ENCODE measurements at places on chromosomes 3 and 15. TPM values are rescaled to one million over a fixed set of nuclear protein-coding genes. Genes with fewer than 3 reads are reported as not detected.
A peak's percentile ranks its signal among the peaks of the same experiment; 100 is the strongest.

- peaks cover 7% of the 10 kb centered on the region for H3K4me1 ChIP-seq
- no peak overlapping the region for H3K27ac ChIP-seq
- no peak for DNase-seq
Observed at GRCh38 chr3:117661818-117662095, 952.2 kb downstream of the TUSC7 start.

- no peaks in the 10 kb centered on the region for H3K36me3 ChIP-seq
- no peaks in the 10 kb centered on the region for H3K27me3 ChIP-seq
- no peak for DNase-seq
- H3K4me3 ChIP-seq, result no peak overlapping the region
- H3K27ac ChIP-seq, result no peak overlapping the region
Observed at GRCh38 chr3:129778871-129779270, 114.6 kb downstream of the TMCC1 start.

- H3K36me3 ChIP-seq, result no peaks in the 10 kb centered on the region
- H3K4me1 ChIP-seq, result no peaks in the 10 kb centered on the region
- H3K27me3 ChIP-seq, result no peaks in the 10 kb centered on the region
- H3K27ac ChIP-seq, result no peak overlapping the region
- no peak for DNase-seq
Observed at GRCh38 chr15:25876231-25877140, 13.4 kb upstream of the ATP10A start.

GRCh38 chr3:193593668-193594030 is 641 bp downstream of the OPA1 start:
- peak overlapping the region; percentile 67 for H3K4me3 ChIP-seq
- H3K4me1 ChIP-seq, result peaks cover 37% of the 10 kb centered on the region
- peak overlapping the region; percentile 92 for H3K27ac ChIP-seq
- no peaks in the 10 kb centered on the region for H3K36me3 ChIP-seq
- DNase-seq, result peak; percentile 37

DNA sequence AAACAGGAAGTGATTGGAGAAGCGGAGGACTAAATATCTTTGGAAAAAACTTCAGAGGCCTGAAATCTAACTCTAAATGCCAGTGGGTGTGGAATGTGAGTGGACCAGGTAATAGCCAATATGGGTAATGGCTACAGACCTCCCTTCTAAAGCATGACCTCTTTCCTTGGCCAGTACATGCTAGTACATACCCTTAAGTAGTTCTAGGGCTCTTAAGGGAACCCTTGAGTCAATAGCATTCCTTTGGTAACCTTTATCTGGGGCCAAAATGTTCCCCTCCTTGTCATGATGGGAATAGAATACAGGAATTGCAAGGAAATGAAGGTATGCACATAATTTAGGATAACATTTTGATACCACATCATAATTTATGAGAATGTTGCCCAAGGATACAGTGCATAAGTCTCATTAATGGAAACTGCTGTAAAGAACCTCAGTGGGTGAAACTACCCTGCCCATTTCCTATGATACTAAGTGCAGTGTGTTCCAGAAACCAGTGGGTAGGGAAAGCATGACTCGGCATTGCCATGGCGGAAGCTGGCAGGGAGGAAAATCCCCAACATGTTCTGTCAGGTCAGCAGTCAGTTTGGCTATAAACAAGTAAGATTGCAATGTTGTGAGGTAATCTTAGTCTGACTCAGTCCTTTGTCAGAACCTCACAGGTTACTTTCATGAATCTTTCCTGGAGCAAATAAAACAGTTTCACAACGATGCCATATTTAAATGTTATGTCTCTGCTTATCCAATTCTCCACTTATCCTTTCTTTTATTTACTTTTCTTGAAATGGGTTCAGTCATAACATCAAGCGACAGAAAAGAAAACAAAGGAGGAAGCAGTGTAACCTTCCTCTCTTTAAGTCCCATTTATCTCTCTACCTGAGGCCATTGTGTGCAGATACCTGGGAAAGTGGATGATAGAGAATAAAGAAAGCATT is 23.5 kb upstream of the RAP2B start:
- no peaks in the 10 kb centered on the region for H3K27me3 ChIP-seq
- peak; percentile 63 for DNase-seq
- no peak overlapping the region for H3K4me3 ChIP-seq
- no peak overlapping the region for H3K27ac ChIP-seq

GRCh38 chr3:42339321-42339720 is 71.1 kb downstream of the LYZL4 start:
- no peaks in the 10 kb centered on the region for H3K36me3 ChIP-seq
- no peaks in the 10 kb centered on the region for H3K4me1 ChIP-seq
- no peak for DNase-seq
- no peak overlapping the region for H3K4me3 ChIP-seq
- H3K27me3 ChIP-seq, result no peaks in the 10 kb centered on the region

DNA sequence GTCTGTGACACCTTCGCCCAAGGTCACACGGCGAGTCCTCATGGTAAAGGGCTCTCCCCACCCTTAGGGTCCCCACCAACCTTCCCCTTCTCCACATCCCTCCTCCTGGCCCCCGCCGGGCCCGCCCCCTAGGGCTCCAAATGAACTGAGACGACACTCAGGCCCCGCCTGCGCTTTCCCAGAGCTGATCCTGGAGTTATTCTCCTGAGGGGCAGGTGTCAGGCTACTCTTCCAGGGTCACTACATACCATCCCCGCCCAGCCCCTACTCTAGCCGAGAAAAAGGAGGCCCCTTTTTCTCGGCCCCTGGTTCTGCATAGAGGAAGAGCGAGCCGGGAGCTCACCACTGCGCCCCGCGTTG is 292 bp downstream of the USP4 start:
- H3K27ac ChIP-seq, result peak overlapping the region; percentile 95
- no peaks in the 10 kb centered on the region for H3K36me3 ChIP-seq
- no peaks in the 10 kb centered on the region for H3K27me3 ChIP-seq

DNA sequence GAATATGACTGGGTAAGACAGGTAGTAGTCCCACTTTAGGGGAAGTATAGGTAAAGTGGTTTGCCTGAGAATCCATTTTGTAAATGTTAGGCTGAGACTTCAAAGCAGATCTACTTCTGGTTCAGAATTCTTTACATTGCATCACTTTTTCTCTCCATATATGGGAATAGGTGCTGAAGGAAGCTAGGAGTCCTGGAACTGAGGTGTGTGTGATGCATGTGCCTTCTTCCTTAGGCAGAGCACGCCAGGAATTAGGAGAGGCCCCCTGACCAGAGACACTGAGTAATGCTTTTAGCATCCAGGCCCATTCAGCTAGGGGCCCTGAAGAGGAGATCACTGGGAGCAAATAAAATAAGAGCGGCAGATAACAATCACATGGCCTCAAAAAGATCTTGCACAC is 69.2 kb upstream of the DCP1A start:
- DNase-seq, result no peak
- H3K36me3 ChIP-seq, result no peaks in the 10 kb centered on the region
- H3K27ac ChIP-seq, result no peak overlapping the region
- H3K4me1 ChIP-seq, result no peaks in the 10 kb centered on the region

GRCh38 chr3:170760174-170760526 is 109.8 kb downstream of the RPL22L1 start:
- H3K36me3 ChIP-seq, result no peaks in the 10 kb centered on the region
- no peaks in the 10 kb centered on the region for H3K4me1 ChIP-seq
- H3K27ac ChIP-seq, result no peak overlapping the region
- peak; percentile 8 for DNase-seq
- no peak overlapping the region for H3K4me3 ChIP-seq

GRCh38 chr3:156460206-156460611 is 94.7 kb downstream of the SSR3 start:
- H3K4me3 ChIP-seq, result no peak overlapping the region
- no peak for DNase-seq
- H3K4me1 ChIP-seq, result no peaks in the 10 kb centered on the region
- no peak overlapping the region for H3K27ac ChIP-seq
- no peaks in the 10 kb centered on the region for H3K27me3 ChIP-seq

- H3K27ac ChIP-seq, result no peak overlapping the region
- H3K27me3 ChIP-seq, result no peaks in the 10 kb centered on the region
- H3K4me3 ChIP-seq, result no peak overlapping the region
- H3K36me3 ChIP-seq, result no peaks in the 10 kb centered on the region
- H3K4me1 ChIP-seq, result no peaks in the 10 kb centered on the region
Observed at GRCh38 chr15:44128443-44128842, 66.6 kb downstream of the FRMD5 start.

GRCh38 chr3:71208211-71209095 is 375.1 kb downstream of the FOXP1 start:
- H3K36me3 ChIP-seq, result no peaks in the 10 kb centered on the region
- H3K4me1 ChIP-seq, result peaks cover 33% of the 10 kb centered on the region
- H3K27me3 ChIP-seq, result no peaks in the 10 kb centered on the region
- DNase-seq, result no peak
- H3K27ac ChIP-seq, result no peak overlapping the region

DNA sequence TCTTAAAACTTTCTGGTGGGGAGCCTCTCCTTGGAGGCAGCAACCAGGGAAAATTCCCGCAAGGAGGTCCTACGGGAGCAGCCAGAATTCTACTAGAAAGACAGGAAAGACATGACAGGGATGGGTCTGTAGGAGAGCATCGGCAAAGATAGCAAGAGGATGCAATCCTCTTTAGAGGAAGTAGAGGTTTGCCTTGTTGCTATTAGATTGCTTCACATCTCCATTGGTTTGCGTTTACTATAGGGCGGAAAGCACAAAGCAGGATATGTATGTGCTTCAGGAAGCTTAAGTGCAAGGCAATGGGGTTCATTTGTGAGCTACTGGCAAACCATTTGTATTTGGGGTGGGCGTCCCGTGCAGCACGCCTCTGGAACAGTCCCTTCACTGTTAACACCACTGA is 193.0 kb downstream of the RORA start:
- no peaks in the 10 kb centered on the region for H3K27me3 ChIP-seq
- DNase-seq, result no peak
- no peaks in the 10 kb centered on the region for H3K36me3 ChIP-seq
- no peak overlapping the region for H3K27ac ChIP-seq

DNA sequence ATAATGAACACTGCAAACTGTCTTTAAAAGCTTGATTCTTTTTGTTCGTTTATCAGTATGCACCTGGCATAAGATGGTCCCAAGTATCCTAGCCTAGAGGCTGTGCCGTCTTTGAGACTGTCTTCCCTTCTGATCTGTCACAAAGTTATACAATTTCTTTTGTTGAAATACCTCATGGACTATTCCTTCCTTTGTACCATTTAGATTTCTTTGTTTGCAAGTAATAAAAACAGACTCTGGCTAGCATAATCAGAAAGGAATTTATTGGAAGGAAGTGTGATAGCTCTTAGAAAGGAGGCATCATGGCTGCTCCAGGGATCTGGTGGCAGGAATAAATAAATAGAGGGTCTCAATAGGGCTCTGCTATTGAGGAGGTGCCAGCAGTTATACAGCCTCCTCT is 280.4 kb downstream of the SLC9A9 start:
- no peak overlapping the region for H3K27ac ChIP-seq
- no peaks in the 10 kb centered on the region for H3K36me3 ChIP-seq
- H3K27me3 ChIP-seq, result no peaks in the 10 kb centered on the region
- H3K4me3 ChIP-seq, result no peak overlapping the region

GRCh38 chr15:27081676-27082418 is 110.9 kb downstream of the GABRG3 start:
- no peak overlapping the region for H3K27ac ChIP-seq
- no peaks in the 10 kb centered on the region for H3K36me3 ChIP-seq
- no peaks in the 10 kb centered on the region for H3K27me3 ChIP-seq
- H3K4me1 ChIP-seq, result no peaks in the 10 kb centered on the region

GRCh38 chr3:52230461-52230860 is 5.0 kb upstream of the TLR9 start:
- H3K36me3 ChIP-seq, result peaks cover 55% of the 10 kb centered on the region
- no peak overlapping the region for H3K4me3 ChIP-seq
- DNase-seq, result no peak
- no peaks in the 10 kb centered on the region for H3K27me3 ChIP-seq
- no peak overlapping the region for H3K27ac ChIP-seq
- no peaks in the 10 kb centered on the region for H3K4me1 ChIP-seq

RTP1 gene
- total RNA-seq, result not detected

KY gene
- 16.7 TPM for total RNA-seq

AADACL2 gene
- not detected for total RNA-seq

UCN2 gene
- not detected for total RNA-seq

SERPINI1 gene
- total RNA-seq, result 7.9 TPM

LRRN1 gene
- total RNA-seq, result 0.14 TPM

RTP4 gene
- total RNA-seq, result 4.2 TPM

COL6A6 gene
- 0.06 TPM for total RNA-seq

RLBP1 gene
- not detected for total RNA-seq

SLC6A6 gene
- 71.8 TPM for total RNA-seq

TMOD2 gene
- total RNA-seq, result 3.7 TPM

SPINT1 gene
- total RNA-seq, result 1.9 TPM

GPR176 gene
- total RNA-seq, result 4.0 TPM

ONECUT1 gene
- 0.06 TPM for total RNA-seq

Measured in adrenal gland (tissue), 19 donors.